Activated CD4-positive, alpha-beta memory T cell treated with anti-CD3 and anti-CD28 coated beads, Interleukin-2, amount 10 ng/mL, durations not matched to agents 7 days and 5 days (primary cell): ENCODE measurements at places on chromosomes 13 and 19. TPM values are rescaled to one million over a fixed set of nuclear protein-coding genes. Genes with fewer than 3 reads are reported as not detected.
A peak's percentile ranks its signal among the peaks of the same experiment; 100 is the strongest.

DNA sequence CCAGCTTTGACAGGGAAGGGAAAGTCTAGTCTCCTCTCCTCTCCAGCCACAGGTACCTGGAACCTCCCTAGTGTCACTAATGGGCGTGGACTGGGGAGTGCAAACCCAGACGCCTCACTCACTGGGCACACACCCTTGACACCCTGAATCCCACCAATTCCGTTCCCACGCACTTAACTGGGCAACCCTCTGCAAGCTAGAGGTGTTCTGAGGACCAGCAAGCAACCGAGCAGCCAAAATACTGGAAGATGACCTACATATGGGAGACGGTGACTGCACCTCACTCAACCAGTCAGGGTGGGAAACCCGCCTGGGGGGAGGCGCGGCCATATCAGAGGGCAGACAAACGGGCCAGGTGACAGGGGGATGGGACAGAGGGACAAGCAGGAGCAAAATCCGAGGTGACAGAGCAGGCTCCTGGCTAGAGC, 991 bp downstream of the ABHD17A start:
- DNase-seq = peak; percentile 51

GRCh38 chr19:39174558-39175544, 21.9 kb upstream of the NCCRP1 start:
- no peak for DNase-seq

DNA sequence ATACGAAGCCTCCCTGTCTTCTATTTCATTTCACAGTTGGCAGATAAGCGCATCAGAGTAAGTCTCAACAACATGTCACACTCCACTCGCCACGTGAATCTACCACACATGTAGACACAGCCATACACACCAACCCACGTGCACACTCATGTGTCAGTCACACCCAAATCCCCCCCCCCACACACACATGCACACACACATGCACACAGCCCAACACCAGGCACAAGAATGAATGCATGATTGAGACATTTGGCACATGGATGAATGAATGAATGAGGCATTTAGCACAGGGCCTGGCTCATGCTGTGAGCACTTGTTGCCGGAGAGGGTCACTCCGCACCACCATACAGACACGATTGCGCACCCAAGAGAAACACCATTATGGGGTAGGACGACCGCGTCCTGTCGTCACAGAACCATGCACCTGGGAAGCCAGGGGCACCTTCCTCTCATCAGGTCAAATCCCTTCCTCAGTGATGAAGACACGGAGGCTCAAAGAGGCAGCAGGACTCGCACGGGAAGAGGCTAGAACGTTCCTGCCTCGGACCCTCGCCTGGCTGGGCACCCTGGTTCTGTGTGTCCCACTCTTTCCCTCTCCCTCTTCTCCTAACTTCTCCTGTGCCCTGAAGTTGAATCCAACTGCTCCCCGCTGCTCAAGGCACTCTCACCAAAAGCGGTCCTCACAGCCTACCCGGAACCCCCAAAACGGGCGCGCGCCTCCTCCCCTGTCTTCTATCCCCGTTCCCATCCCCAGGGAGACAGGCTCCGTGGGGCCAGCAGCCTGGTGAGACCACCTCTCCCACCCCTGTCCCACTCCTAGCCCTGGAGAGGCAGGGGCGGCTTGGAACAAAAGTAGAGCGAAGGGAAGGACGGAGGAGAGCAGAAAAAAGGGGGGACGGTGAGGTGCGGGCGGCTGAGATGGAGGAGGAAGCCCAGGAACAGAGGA, 1.3 kb downstream of the MEIS3 start:
- no peak for DNase-seq

DNA sequence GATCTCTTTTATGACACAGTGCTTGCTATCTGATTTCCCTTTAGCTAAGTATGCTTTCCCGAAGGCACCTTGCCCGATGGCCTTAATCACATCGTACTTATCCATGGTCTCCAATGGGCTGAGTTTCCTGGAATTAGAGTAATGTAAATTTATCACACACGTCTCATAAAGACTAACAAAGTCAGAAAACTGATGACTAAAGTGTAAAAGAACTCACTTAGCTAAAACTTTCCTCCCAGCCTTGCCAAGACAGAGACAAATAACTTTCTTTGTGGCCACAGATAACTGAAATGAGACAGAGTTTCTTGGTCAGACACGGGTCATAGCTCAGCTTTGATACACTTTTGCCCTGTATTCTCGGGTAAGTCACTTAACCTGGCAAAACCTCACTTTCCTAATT, 1.5 kb downstream of the NEK5 start:
- DNase-seq = no peak

DNA sequence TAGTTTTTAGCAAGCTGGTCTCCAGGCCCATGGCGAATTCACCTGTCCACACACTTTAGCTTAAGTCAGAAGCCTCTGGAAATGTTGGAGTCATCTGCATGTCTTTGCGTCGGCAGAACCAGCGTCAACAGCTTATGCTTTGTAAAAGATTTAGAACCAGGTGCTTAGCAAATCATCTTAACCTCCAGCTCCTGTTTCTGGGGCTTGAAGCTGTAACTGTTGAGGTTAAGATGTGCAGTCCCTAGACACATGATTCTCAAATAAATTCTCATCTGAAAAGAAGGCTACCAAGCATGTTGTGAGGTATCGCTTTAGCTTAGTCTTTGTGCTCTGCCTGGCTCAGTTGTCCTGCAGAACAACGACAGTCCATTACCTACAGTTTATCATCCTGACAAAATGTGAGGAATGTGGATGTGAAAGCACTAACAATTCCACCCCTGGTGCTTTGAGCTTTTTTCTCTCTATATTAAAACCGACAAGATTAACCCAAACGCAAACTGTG, 4.4 kb downstream of the EFNB2 start:
- DNase-seq = no peak

- DNase-seq = peak; percentile 57
Measured at GRCh38 chr19:13597640-13598039, 91.4 kb upstream of the CACNA1A start.

The CA11 gene
- total RNA-seq = 4.5 TPM

The PLK5 gene
- total RNA-seq = not detected
